ENCODE measurements at places on chromosomes 1 and 21. TPM values are rescaled to one million over a fixed set of nuclear protein-coding genes. Genes with fewer than 3 reads are reported as not detected.

Gene CRYAA
- total RNA-seq, result not detected

DNA sequence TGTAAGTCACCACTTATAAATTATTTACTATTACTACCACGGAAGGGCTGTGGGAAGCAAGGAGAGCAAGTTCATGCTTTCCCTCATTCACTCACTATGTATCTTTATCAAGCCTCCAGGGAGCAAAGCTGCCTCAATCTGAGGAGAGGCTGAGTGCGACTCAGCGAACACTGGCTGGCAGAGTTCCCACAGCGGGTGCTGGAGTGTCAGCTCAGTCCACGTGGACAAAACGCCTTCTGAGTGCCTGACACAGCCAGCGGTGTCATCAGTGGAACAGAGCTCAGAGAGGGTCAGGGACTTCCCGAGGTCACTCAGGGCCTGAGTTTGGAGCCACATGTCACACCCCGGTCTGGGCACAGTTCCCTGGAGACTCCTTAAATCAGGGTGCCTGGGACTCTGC is 16.9 kb downstream of the MATN1 start:
- DNase-seq, result peak; percentile 24

GRCh38 chr1:159925719-159926078 is 392 bp upstream of the TAGLN2 start:
- DNase-seq, result no peak

DNA sequence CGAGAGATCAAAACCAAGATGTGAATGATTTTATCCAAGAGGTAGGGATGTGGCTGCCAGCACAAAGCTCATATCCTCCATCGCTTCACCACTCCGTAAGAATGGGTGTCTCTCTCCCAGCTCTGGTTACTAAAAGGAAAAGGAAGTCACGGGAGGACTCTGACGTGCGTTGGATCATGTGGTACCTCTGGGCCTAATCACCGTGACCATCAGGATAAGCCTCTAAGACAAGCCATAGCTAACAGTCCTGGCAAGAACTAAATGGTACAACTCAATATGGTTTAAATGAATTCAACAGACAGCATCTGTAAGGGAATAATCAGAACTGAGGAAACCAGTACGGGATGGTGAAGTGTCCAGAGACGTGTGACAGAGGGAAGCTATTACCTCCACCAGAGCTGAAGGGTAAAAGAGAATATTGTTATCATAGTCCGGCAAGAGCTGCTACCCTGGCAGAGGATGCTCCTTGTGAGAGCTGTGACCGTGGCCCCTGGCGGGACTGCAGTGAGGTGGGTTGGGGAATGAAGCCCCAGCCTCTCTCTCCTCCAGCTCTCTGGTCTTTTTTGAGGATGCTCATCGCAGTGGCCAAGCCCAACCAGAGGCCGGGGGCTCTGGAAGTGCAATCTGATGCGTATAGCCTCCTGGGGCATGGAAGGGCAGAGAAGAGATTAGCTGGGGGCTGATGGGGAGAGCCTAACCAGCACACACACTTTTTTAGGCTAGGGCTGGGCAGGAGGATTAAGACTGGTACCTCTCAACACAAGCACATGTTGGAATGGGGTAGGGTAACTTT is 54.2 kb downstream of the KIAA1614 start:
- no peak for DNase-seq

DNA sequence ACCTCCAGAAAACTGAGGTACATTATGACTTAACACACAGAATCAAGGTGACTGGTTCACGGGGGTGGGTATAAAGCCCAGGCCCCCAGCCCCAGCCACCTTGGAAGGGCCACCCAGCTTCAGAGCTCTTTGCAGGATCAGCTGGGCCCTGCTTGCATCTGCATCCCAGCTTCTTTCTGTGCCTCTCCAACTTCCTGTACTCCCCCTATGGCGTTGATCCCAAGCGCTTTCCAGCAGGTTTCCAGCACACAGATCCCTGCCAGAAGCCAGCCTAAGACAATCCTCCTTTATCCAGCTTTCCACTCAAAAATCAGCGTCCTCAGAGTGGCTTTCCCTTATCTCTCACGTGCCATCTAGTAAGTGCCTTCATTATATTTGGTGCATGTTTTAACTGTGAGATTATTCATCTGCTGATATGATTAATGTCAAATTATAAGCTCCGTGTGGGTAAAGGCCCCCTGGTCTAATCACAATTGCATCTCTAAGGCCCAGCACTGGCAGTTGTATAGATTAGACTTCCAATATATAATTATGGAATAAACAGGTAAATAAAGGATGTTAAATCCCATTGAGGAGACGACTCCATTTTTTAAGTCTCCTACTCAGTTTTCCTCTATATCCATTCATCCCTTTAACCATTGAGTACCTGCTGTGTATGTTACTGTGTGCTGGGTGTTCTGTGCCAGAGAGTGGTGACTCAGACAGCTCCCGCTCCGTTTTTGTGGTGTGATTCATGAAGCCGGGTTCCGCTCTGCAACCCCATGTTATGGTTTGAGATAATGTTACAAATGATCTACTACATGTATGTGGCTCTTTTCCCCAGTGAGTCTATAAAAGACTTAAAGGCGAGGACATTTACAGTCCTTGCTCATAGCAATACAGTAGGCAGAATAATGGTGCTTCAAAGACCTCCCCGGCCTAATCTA is 387.6 kb downstream of the PCP4 start:
- peak; percentile 8 for DNase-seq

- DNase-seq, result peak; percentile 33
These were observed 70.7 kb upstream of the ZNF644 start for GRCh38 chr1:91092503-91092902.

- DNase-seq, result peak; percentile 90
These were observed 24.8 kb upstream of the ITPKB start for GRCh38 chr1:226763905-226764264.

GRCh38 chr21:46459356-46460112 is 843 bp downstream of the DIP2A start:
- DNase-seq, result peak; percentile 49

DNA sequence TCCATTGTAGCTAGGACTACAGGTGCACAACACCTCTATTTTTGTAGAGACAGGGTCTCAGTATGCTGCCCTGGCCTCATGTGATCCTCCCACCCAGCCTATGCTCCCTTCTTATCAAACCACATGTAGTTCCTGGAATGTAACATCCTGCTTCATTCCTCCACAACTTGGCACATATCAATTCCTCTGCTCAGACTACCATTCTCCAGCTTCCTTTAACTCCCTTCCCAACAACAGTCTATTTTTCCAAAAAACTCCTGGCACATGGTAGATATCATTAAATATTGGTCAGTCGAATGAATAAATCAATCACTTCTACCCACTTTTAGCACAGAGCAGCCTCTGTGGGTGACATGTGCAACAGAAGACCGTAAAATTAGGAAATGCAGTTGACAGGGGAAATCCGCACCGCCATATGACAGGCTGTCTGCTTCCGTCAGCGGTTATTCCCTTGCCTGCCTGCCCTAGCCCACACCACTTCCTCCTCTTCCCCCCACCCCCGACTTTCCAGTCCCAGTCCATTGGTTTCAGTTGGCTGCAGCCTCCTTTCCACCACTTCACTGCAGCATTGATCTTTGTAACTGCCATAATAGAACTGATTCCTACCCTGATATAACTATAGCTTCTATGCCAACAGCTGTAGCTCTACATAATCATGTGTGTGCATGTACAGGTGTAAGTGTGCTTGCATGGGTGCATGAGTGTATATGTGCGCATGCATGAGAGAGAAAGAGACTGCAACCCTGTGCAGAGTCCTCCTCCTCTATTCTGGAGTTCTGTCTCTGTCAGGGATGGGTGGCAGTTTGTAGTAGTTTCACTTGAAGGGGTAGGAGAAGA is 6.8 kb upstream of the AKR1A1 start:
- peak; percentile 28 for DNase-seq

DNA sequence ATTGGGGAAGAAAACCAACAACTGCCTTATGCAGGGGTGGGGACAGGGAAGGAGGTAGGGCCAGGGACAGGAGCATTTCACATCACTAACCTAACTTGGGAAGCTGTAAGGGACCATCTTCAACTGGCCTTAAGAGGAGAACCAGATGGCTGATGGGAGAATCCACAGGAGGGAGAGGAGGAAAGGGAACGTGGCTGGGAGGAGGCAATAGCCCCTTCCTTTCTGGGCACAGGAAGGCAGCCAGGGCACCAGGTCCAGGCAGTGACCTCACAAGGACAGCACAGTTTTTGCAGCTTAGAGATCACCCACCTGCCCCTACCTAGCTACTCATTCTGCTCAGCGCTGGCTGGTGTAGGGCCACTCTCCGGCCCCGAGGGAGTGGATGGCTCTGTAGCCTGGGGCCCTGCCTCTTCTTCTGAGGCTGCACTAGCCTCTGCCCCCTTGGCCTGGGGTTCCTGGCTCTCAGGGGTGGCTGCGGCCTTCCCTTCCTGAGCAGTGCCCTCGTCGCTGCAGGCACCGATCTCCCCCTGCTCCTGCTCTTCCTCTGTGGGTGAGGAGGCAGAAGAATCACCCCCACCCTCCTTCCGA is 1.7 kb downstream of the MARCKSL1 start:
- DNase-seq, result no peak

DNA sequence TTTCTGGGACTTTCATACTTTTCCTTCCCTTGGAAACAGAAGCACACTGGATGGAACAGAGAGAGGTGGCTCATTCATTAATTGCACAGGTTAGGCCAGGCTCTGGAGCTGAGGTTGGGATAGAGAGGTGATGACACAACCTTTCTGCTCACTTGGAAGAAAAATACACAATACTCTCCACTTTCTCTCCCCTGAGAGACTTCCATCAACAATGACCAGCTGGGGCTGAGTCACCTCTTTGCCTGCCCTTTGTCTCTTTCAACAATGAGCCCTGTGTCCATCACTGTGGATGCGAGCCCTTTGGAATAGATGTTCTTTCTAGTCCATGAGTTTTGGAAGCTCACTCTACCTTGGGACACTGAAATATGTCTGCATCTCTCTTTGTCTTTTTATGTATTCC is 43.1 kb downstream of the ATP2B4 start:
- DNase-seq, result peak; percentile 44

- DNase-seq, result no peak
These were observed 48.3 kb upstream of the ZNF648 start for GRCh38 chr1:182109771-182110170.

GRCh38 chr1:151819976-151820623 is 11.5 kb downstream of the RORC start:
- DNase-seq, result no peak

GRCh38 chr1:7108251-7108650 is 323.0 kb downstream of the CAMTA1 start:
- DNase-seq, result no peak

Measured in fibroblast of lung (primary cell).